ENCODE measurements at places on chromosomes 1 and 21.

DNA sequence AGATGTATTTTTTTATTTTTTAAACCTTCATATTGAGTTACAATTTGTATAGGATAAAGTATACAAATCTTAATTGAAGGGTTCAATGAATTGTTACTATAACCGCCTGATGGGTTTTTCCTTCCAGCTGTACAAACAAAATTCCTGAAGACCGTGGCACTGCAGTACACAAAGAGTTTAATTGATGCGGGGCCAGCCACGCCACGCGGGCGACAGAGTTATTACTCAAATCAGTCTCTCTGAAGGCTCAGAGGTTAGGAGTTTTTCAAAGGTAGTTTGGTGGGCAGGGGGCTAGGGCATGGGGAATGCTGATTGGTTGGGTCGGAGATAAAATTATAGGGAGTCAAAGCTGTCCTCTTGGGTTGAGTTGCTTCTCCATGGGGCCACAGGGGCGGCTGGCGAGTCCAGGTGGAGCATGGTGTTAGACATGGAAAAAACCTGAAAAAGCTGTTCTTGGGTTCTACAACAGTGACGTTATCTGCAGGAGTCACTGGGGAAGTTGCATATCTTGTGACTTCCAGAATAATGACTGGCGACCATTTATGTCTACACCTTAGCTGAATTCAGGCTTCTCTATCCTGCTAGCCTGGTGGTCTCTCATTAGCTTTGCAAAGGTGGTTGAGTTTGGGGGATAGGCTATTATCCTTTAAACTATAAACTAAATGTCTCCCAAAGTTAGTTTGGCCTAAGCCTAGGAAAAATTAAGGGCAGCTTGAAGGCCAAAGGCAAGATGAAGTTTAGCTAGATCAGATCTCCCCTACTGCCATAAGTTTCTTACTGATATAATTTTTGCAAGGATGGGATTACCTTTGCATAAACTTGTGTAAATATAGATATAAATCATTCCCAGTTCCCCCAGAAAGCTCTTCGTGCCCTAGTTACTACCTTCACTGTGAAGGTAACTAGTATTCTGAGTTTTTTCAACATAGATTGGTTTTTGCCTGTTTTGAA lies 13.0 kb upstream of the TMEM9 start:
- no peak for DNase-seq

- no peak for DNase-seq
Measured at GRCh38 chr1:206687915-206688442, 3.3 kb downstream of the MAPKAPK2 start.

- DNase-seq = no peak
Measured at GRCh38 chr21:33088384-33088783, 18.4 kb downstream of the OLIG1 start.

DNA sequence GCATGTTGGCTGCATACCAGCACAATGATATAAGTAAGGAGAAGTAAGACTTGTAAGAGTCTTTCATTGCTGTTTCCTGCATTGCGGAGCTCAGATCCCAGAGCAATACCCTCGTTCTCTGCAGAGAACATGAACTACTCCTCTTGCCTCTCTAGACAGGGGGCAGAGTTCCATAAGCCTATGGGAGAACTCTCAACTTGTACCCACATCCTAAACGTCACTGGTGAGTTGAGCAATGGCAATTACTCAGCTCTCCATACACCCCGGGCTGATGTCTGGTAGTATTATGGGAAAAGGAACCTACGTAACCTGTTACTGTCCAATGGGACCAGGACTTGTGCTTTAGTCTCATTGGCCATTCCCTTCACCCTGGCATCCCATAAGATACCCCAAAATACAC lies 27.3 kb upstream of the ZNF496 start:
- no peak for DNase-seq

GRCh38 chr1:46205791-46206190 lies 2.7 kb downstream of the LURAP1 start:
- DNase-seq = no peak

GRCh38 chr1:38997034-38997900 lies 6.2 kb downstream of the AKIRIN1 start:
- no peak for DNase-seq

GRCh38 chr1:77202751-77203150 lies 16.5 kb downstream of the PIGK start:
- DNase-seq = no peak

- DNase-seq = no peak
Measured at GRCh38 chr1:234707641-234708040, 97.7 kb upstream of the IRF2BP2 start.

- no peak for DNase-seq
Measured at GRCh38 chr1:43258370-43258769, 11.4 kb upstream of the TMEM125 start.

- DNase-seq = peak; percentile 32
Measured at GRCh38 chr1:8448911-8449661, 131.2 kb downstream of the SLC45A1 start.
